ENCODE measurements at places on chromosomes 3 and 15.

DNA sequence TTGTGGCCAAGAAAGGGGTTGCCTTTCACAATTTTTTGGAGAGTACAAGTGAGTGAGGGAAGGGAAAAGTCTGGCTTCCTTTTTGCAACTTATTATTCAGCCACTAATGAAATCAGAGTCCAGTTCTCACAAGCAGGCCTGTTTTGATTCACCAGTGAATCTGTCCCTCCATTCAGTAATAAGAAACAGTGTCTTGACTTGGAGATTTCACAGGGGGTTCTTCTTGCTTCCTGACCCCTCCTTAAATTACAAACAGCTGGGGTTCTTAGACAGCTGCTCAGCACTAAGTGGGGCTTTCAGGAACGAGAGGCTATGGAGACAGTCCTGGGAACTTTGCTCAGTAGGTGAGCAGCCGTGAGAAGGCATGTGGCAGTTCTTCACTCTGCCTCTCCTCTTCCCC is 24.5 kb downstream of the SEMA3G start:
- DNase-seq = no peak

- no peak for DNase-seq
These were observed 4.7 kb upstream of the CEP97 start for GRCh38 chr3:101719604-101720185.

DNA sequence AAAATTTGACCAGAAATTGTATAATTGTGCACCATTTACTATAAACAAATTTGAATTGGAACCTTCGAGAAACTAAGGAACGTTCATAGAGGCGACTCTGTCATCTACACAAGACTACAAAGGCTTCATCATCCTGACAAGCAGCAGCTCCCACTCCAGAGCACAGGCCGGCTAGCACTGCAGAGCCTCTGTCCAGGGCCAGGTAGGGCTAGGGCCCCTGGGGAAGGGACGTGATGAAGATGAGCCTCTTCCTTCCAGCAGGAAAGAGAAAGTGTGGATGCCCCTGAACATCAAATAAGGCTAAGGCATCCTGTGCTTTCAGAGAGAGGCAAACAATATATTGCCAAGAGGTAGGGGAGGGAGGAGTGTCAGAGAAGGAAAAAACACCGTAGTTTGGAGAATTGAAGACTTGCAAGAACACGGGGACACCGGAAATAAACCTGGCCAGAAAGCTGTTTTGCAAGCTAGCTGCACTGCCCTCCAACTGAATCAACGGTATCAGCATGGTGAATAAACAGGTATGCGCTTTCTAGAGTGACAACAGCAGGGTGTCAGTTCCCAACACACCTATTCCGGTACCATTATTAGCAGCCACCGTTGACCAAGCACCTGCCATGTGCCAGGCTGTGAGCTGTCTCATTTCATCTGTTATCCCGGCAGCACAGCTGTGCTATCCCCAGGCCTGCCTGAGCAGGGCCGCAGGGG is 12.4 kb downstream of the XXYLT1 start:
- DNase-seq = no peak

DNA sequence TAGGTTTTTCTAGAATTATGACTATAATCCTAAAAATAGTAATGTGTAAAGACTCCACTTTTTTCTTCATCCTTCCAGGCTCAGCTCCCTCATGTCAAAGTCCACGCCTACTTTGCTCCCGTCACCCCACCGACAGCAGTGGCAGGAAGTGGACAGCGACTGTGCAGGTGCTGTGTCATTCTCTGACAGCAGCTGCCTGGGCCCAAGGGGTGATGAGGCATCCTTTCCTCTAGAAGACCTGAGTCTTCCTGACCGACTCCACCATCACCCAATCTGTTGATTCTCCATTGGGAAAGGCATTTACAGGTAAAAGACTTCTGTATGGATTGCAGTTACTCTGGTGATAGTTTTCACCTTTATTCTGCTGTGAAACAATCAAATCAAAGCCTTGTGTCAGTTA is 54.8 kb downstream of the UBP1 start:
- no peak for DNase-seq

DNA sequence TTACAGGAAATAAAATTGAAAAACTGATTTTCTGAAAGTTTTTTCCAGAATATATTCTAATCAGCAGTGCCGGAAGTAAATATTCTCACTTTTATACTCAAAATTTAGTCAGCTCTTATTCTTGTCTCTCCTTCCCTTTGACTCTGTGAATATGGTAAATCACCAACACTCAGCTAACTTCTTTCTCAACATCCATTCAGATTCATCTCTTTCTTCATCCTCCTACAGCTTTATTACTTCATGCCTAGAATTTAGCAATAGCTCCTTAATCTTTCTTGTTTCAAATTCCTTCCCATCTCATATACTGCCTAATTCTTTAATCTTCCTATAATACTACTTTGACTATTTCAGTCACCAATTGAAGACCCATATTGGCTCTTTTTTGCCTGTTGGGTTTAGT is 67.9 kb downstream of the FGF7 start:
- DNase-seq = peak; percentile 24

DNA sequence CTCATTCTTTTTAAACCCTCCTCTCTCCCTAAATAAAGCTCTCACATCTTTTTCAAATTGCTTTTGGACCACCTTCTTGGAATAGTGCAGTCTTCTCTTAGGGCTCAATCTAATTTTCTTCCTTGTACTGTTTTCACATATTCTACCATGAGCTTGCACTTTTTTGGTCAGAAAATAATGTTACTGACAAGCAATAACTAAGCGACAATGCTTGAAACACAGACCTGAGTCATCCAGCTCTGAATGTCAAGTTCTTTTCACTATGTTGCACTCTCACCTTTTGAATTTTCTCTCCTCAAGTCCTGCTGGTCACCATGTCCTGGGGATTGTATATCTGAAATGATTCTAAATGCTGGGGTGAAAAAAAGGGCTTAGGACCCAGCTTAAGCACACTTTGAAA is 8.9 kb downstream of the TNFAIP8L3 start:
- no peak for DNase-seq

- DNase-seq = peak; percentile 44
These were observed 62.1 kb downstream of the SLC49A4 start for GRCh38 chr3:122857019-122857418.

GRCh38 chr15:91864664-91865063 is 11.2 kb downstream of the SLCO3A1 start:
- DNase-seq = no peak

DNA sequence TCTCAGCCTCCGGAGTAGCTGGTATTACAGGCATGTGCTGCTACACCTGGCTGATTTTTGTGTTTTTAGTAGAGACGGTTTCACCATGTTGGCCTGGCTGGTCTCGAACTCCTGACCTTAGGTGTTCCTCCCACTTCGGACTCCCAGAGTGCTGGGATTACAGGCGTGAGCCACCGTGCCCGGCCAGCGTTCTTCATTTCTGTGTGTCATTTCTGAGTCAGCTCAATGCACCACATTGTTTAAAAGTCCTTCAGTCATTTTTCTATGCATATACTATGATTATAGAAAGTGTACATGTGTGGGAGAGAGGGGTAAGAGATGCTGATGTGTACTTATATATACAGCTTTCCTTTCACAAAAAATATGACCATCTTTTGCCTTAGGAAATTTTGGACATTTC is 2.1 kb downstream of the QTRT2 start:
- DNase-seq = no peak

GRCh38 chr3:4957978-4958377 is 21.3 kb upstream of the BHLHE40 start:
- no peak for DNase-seq

GRCh38 chr15:68599560-68600071 is 20.8 kb downstream of the CORO2B start:
- DNase-seq = peak; percentile 53

DNA sequence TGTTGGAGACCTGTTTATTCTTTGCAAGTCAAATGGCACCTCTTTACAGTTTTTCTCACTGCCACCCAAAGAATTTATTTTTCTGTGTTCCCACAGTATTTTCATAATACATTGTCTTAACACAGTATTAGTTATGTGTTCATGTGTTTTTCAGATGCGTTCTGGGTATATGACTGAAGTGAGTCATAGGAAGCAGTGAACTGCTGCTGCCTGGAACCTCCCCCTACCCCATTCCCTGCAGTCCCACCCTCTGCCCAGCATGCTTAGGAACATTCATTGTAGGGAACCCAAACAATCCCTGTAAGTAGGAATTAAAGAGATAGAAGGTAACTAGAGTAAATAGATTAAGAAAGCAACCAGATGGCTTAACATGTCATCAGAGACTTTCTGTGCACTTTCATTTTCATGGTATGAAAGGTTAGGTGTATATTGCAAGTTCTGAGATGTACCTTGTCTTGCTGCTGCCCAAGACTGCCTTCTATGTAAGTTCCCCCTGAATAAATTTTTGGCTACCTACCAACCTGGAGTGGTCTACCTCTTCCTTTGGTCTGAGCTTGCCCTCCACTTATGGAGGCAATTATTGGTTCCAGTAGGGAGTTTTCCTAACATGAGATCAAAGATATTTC is 21.9 kb upstream of the SQOR start:
- no peak for DNase-seq

GRCh38 chr3:64505419-64505818 is 182.4 kb downstream of the ADAMTS9 start:
- no peak for DNase-seq

- no peak for DNase-seq
These were observed 85.7 kb downstream of the GHSR start for GRCh38 chr3:172362583-172362982.

DNA sequence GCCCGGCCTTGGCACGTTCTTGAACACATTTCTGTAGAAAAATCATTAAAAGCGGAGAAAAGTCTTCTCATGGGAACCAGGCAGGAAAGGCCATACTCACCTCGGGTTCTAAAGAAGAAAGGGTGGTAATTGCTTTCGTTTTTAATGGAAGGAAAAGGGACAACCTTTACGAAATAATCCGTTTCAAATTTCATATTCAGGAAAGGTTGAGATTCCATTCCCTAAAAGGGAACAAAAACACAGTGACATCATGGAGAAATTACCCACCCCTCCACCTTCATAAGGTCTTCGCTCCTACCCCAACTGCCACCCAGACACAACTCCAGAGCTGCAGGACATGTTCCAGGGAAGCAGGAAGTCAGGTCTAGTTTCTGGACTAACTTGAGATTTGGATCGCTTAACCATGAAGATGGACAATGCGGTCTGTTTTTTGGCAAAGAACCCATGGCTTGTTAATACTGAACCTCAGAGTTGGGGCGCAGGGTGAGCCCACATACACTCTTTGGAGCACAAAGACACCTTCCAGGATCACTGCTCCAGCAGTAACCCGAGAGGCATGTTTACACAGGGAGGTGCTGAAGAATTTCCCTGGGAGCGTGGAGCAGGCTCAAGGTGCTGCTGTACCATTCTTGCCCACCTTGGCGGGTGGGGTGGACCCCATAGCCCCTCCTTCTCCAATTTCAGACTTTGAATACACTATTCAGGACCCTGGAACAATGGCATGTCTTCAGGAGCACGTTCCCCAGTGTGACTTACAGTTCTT is 49.2 kb downstream of the SPATA12 start:
- no peak for DNase-seq

- no peak for DNase-seq
These were observed 54.8 kb upstream of the ACTC1 start for GRCh38 chr15:34850121-34850520.

DNA sequence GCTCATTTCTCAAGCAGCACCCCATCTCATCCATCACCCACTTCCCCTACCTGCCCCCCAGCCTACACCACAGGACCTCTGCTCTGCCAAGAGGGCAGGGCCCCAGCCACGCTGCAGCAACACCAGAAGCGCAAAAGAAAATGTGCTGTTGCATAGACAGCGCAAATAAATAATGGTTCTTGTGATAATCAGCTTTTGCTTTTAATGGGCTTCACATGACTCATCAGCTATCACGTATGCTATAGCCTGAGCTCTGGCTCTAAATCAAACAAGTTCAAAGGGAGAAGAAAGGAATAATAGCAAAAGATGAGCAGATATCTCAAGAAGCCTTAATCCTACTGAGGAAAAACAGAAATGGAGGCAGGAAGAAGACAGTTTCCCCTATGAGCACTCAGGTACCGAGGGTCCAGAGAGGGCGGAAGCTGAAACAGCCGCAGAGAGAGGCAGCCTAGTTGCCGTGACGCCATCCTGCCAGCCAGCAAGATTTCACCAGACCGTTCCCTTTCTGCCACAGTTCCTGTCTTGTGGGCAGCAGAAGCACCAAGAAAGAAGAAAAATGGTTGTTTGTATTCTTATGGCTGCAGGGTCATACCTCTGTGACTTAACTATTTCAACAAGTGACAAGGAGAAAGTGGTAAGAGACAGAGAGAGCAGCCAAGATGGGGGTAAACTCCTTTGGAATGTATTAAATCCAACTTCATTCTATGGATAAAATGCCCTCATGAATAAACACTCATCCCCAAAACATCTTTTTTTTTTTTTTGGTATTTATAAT is 22.0 kb downstream of the RAB27A start:
- DNase-seq = no peak

- DNase-seq = peak; percentile 98
These were observed 276.6 kb upstream of the GADL1 start for GRCh38 chr3:31170932-31171670.

DNA sequence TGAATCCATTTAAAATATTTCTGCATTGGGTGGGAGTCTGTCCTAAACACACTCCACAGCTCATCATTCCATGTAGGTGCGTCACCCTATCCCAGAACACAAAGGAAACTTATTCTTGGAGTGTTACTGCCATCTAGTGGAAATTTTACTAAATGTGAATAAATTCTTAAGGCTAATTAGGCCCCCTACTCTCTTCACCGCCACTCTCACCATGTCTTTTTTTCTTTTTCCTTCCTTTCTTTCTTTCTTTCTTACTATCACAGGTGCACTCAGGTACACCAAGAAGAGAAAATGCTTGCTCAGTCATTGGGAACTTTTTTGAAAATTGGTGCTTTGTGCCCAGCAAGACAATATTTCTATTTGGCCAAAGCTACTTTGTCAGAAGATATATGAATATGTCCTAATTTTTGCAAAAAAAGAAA is 26.4 kb upstream of the ATP8B4 start:
- peak; percentile 31 for DNase-seq

DNA sequence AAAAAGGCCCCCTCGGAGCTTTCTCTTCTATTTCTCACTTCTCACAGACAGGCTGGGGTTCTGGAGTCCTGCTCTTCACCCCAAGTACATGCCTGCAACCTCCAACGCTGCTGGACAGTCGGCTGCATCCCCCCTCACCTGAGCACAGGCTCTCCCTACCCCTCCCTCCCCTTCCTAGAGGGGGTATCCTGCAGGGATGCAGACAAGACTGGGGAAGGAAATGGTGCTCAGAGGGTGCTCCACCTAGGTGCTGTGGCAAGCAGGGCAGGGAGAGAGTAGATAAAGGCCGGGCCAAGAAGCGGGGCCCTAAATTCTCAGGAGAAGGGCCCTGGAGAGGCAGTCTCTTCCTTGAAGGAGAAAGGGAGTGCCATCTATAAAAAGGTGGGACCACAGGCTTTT is 7.0 kb upstream of the STRA6 start:
- no peak for DNase-seq

DNA sequence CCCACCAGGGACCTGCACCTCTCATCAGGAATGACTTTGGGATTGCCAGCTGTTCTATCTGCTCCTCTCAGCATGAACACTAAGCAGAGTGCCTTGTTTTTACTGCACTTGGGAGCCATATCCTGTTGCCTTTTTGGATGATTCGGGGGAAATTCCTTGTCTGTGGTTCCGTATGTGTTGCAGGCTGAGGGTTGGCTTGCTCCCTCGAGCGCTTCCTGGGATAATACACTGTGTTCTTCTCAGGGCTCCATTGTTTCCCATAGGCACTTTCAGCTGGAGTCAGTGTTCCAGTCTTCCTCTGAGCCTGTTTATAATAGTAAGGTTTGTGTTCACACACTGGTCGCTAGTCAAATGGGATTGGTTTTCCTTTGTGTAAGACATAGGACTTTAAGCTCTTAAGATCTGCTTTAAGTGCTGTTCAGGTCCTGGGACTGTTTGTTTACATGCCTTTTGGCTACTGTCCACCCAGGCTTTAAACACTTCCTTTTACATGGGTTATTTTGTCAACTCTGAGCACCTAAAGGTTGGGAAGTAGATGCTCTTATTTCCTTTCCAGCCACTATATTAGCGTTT is 23.4 kb downstream of the BOC start:
- DNase-seq = no peak
